Stimulated activated CD4-positive, alpha-beta T cell treated with anti-CD3 and anti-CD28 coated beads, Interleukin-2, amount 100 ng/mL, for 24 hours (primary cell): ENCODE measurements at places on chromosomes 7 and 10.

- no peak for DNase-seq
Observed at GRCh38 chr10:35463878-35464277, 127.6 kb downstream of the CCNY start.

GRCh38 chr7:138258197-138258559, 181.9 kb downstream of the AKR1D1 start:
- no peak for DNase-seq

GRCh38 chr7:101518336-101518735, 110.8 kb downstream of the MYL10 start:
- no peak for DNase-seq

DNA sequence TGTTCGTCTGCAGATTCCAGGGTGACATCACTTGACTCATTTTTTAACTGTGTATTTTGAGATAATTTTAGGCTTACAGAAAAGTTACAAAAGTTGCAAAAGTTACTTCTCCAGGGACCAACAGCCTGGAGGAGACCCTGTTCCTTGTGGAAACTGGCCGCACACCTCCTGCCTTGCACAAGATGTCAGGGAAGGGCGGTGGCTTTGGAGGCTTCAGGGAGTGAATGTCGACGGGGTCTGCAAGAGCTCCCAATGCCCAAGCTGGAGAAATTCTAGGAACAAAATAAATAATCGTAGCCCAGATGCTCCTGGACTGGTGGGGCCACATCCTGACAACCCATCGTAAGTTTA, 62.2 kb upstream of the FAM20C start:
- DNase-seq = no peak

GRCh38 chr10:59967079-59967478, 60.7 kb upstream of the CCDC6 start:
- no peak for DNase-seq

- DNase-seq = no peak
Observed at GRCh38 chr7:98671733-98672331, 54.7 kb downstream of the NPTX2 start.
